Stimulated activated naive B cell treated with anti-CD40 and anti-IgM and Interleukin-4, amounts not matched to agents 10 μg/mL and 1 μg/mL and 100 μg/mL, for 72 hours (primary cell): ENCODE measurements at places on chromosomes 6 and 20.
A peak's percentile ranks its signal among the peaks of the same experiment; 100 is the strongest.

- DNase-seq = peak; percentile 63
Observed at GRCh38 chr20:44384423-44385027, 29.0 kb downstream of the HNF4A start.

DNA sequence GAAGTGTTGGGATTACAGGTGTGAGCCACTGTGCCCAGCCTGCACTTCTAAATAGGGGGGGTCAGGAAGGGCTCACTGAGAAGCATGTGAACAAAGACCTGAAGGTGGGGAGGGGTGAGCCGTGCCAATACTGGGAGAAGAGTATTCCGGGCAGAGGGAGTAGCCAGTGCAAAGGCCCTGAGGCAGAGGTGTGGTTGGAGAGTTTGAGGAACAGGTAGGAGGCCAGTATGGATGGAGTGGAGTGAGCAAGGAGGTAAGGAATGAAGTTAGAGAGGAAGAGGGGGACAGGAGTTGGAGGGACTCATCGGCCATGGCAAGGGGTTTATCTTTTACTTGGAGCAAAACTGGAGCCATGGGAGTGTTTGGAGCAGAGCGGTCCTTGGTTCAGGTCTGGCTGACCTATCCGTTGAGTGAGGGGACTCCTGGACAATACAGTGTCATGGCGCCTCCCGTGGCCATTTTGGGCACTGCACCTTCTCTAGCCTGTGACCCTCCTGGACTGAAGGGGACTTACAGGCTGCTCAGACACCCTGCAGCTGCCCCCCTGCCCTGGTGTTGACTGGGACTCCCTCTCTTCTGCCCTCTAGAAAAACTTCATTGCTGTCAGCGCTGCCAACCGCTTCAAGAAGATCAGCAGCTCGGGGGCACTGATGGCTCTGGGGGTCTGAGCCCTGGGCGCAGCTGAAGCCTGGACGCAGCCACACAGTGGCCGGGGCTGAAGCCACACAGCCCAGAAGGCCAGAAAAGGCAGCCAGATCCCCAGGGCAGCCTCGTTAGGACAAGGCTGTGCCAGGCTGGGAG, 12.1 kb downstream of the FOXS1 start:
- DNase-seq = peak; percentile 48

DNA sequence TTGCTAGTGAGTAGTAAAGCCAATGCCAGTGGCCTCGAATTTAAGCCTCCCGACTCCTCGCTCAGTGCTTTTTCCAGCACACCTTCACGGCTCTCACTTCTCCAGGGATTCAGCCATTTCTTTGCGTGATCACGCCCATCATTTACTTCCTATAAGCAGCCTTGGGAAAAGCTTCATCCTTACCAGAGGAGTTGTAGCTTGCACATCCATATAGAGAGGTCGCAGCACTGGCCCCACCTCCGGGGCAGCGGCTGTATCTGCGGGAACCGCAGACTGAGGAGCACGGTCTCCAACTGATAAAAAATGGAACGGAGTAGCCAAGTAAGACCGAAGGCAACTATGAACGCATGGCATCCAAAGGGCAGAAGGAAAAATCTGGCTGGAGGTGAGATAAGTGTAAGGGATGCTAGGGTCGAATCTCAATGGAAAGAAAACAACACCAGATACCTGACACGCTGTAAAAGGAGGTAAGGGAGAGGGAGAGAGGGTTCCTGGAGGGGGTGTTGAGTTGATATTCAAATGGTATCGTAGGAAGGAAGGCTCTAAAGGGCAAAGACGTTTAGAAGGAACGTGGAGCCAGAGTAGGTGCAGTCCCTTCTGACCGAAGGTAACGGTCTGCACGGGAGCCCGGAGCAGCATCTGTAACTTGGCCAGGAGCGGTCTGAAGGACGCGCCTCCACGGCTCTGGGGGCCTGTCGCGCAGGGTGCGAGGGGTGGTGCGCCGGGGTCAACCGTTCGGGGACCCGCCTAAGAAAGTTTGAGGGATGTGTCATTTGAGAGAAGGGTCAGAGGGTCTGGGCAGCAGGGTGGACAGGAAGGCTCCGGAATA, 640 bp downstream of the NFS1 start:
- DNase-seq = no peak

DNA sequence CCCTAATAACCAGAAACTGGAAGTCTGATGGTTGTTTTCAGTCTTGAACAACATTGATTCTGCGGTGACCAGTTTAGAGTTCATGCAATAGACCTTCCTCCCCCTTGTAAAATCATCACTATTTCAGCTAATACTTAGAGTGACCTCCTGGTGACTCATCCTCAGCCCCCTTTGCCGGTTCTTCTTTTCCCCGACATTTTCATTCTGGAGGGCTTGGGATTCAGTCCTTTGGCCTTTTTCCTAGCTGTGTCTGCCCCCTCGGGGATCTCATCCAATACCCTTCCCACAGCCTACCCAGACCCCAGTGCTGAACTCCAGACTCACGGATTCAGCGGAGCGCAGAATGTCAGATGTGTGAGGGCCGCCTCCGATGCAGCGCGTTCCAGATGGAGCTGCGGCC, 7.5 kb upstream of the BHLHE23 start:
- DNase-seq = no peak

DNA sequence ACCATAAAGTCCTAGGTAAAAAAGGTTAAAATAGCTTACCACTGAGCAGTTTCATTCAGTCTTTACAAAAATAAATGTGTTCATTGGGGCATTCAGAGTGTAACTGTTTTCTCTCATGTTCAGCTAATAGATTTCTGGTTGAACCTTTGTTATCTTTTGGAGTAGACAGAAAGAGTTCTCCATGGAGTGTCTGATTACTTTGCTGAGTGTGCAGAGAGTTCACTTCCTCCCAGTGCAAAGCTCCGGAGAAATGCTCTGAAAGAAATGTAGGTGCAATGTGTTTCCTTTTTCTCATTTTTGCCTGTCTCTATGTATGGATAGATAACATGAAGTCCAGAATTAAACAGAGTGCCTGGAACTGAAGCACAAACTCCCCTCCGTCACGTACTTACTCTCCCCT, 52.6 kb downstream of the JAG1 start:
- no peak for DNase-seq

DNA sequence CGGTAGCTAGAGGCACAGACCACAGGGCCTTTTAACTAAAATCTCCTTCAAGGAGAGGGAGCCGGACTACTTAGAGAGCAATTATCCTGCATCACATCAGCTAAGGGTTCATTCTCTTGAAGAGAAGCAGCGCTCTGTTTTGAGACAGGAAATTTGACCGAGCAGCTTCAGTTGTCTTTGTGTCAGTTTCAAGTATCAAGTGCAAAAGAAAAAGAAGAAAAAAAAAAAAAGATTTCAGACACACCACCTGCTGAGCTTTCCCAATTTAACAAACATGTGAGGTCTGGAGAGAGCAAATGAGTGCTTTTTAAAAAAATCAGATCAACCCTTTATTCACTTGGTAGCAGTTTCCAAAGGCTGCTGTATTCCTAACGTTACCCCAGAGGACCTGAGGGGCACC, 273.5 kb upstream of the POU3F2 start:
- no peak for DNase-seq

- DNase-seq = no peak
Observed at GRCh38 chr6:130908188-130908587, 81.0 kb downstream of the SMLR1 start.

DNA sequence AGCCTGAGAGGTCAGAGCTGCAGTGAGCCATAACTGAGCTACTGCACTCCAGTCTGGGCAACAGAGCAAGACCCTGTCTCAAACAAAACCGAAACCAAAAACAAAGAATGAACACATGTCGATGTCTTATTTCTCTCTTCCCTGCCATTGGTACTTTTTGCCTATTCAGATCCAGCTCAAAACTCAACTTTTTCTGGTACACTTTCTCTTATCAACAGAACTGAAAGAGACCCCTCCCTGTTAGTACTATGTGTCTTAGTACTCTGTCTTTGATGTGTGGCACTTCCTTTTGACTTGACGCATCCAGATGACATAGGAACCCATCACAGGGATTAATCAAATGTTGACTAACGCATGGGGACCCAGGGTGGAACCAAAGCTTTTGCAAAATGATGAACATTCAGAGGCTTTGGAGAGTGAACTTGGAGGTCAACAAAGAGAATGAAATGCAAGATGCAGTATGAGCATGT, 44.8 kb downstream of the AKAP12 start:
- no peak for DNase-seq

DNA sequence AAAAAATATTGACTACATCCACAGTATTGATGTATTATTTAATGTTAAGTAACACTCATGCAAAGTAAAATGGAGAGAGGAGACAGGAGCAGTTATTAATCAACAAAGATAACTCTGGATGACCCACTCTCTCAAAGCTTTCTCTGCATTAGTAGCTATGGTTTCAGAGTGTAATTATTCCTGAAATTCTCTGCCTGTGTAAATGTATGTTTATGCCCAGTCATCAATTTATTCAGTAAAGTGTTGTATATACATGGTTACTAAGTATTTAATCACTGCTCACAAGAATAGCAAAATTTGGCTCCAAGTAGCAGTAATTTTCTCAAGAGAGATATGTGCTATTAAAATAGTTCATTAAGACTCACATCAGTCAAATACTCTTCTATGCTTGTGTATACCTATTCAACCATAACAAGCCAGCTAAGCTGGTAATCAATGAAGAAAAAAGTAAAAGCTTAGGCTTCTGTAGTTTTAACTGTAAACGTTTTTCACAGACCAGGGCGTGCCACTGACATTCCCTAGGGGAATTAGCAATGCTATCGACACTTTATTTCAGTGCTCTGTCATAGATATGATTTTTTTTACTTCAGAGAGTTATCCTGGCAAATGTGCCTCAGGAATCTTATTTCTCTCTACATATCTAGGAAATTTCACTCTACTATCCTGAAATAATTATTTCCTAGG, 54.0 kb upstream of the RAB32 start:
- DNase-seq = no peak

DNA sequence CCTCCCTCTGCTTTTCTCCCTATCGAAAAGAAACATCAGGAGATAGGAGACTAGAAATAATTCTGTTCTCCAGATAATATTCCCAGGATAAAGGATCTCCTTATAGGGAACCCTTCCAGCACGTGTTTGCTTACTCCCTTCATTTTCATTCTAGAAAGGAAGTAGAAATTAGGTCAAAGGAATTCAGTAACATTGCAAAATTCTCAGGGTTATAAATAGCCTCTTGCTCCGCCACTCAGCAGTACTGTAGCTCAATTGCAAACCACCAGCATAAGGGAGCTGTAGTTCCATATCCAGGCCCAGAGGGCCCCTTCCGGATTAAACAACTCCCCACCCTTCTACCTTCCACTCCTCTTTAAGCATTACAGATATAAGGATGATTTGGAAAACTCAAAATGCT, 6.2 kb downstream of the ELMO2 start:
- no peak for DNase-seq

GRCh38 chr6:111382476-111383294, 100.3 kb downstream of the REV3L start:
- no peak for DNase-seq
